Activated CD8-positive, alpha-beta memory T cell treated with anti-CD3 and anti-CD28 coated beads, Interleukin-2, amount 10 ng/mL, durations not matched to agents 7 days and 5 days (primary cell): ENCODE measurements at places on chromosomes 2 and 18. TPM values are rescaled to one million over a fixed set of nuclear protein-coding genes. Genes with fewer than 3 reads are reported as not detected.

Gene MTERF4
- 33.0 TPM for total RNA-seq

Gene NPHP1
- 0.61 TPM for total RNA-seq

Gene BMP10
- total RNA-seq: not detected

Gene OR6B2
- total RNA-seq: not detected

Gene MYO3B
- total RNA-seq: 0.38 TPM

Gene AFG3L2
- 39.6 TPM for total RNA-seq

Gene RFTN2
- not detected for total RNA-seq

Gene PPM1G
- total RNA-seq: 136 TPM

Gene RNPEPL1
- 152 TPM for total RNA-seq

Gene CRYBA2
- total RNA-seq: not detected

Gene ANKRD30B
- total RNA-seq: not detected

Gene ANXA4
- 66.6 TPM for total RNA-seq

Gene SERPINB11
- total RNA-seq: not detected

Gene ST6GAL2
- total RNA-seq: not detected

Gene TRIM43
- total RNA-seq: not detected
